ENCODE measurements at places on chromosomes 7 and 10.

- no peak overlapping the region for H3K27ac ChIP-seq
- no peaks in the 10 kb centered on the region for H3K36me3 ChIP-seq
- H3K4me3 ChIP-seq = no peak overlapping the region
These were observed 189.9 kb downstream of the MTERF1 start for GRCh38 chr7:91690541-91691070.

- no peaks in the 10 kb centered on the region for H3K36me3 ChIP-seq
- H3K4me3 ChIP-seq = no peak overlapping the region
- no peak for DNase-seq
These were observed 227.9 kb downstream of the TCF7L2 start for GRCh38 chr10:113177936-113178335.

DNA sequence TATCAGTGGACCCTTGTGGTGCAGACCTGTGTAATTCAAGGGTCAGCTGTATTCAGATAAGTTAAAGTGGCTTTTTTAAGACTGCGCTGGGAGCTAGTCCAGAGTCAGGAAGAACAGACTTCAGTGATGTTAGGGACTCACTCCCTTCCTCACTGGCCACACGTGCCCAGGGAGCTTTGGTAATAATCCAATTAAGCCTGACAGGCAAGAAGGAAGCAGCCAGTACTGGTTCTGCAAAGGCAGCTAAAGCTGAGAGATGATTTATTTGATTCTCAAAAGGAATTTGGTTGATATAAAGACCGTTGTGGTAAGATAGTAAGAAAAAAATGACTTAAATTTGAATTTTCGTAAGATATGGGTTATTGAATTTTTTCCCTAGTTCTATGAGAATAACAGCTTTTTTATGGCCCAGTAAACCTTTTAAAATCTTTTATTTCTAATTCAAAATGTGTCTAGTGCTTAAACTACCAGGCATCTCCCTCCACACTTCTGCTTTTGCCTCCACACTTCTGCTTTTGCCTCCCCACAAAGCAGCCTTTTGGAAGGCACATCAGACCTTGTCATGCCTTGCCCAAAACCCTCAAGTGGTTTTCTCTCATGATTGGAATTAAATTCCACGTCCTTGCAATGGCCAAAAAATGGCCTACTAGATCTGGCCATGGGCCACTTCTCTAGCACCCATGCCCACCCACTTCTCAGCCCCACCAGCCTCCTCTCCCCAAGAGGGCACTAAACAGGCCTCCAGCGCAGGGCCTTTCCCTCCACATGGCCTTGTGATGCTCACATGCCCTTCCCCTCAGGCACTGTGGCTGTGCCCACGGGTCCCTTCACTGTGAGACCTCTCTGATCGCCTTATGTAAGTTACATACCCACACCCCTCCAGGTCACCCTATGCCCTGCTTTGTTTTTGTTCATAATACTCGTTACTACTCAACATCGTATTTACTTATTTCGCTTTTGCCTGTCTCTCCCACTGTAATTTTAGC is 92.5 kb downstream of the POU6F2 start:
- DNase-seq = no peak
- H3K27ac ChIP-seq = no peak overlapping the region
- H3K27me3 ChIP-seq = no peaks in the 10 kb centered on the region
- H3K4me3 ChIP-seq = no peak overlapping the region

DNA sequence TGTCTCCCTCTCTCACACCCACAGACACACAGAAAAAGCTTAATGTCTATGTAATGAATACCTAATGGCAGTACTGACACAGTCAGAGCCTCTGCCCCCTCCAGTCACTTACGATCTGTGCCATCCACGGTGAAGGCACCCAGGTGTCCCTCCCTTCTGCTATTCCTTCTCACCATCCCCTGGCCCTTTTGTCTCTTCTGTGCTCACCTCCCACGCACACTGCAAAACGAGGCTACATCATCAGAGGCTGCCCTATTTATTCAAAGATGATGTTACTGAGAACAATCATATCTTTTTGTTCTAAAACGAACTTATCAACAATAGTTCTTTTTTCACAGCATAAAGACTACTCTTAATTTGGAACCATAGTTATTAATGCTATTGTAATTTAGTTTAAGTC is 246.9 kb upstream of the MKLN1 start:
- no peak overlapping the region for H3K27ac ChIP-seq
- no peaks in the 10 kb centered on the region for H3K27me3 ChIP-seq
- H3K4me3 ChIP-seq = no peak overlapping the region
- peaks cover 13% of the 10 kb centered on the region for H3K36me3 ChIP-seq

- H3K4me1 ChIP-seq = no peaks in the 10 kb centered on the region
- no peak for DNase-seq
- no peak overlapping the region for H3K27ac ChIP-seq
- no peaks in the 10 kb centered on the region for H3K27me3 ChIP-seq
- no peaks in the 10 kb centered on the region for H3K36me3 ChIP-seq
- H3K4me3 ChIP-seq = no peak overlapping the region
These were observed 121.3 kb downstream of the MYL10 start for GRCh38 chr7:101507791-101508252.

DNA sequence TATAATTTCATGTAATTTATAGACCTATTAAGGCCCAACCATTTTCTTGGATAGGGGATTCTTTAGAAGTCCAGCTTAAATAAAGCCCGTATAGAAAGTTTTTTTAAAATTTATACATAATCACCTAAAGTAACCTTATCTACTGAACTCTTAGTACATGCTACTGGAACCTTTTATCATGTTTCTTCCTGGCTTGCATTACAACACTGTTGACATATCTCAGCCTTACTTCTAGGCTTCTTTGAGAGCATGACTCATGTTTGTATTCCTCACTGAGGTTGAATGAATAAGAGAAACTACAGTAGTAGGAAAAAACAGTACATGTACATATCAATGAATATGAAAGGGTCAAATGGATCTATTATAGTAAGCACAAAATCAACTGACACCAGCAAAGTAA is 8.2 kb upstream of the MAGI2 start:
- no peaks in the 10 kb centered on the region for H3K27me3 ChIP-seq
- H3K27ac ChIP-seq = no peak overlapping the region
- no peaks in the 10 kb centered on the region for H3K36me3 ChIP-seq
- no peak overlapping the region for H3K4me3 ChIP-seq
- no peak for DNase-seq
